ENCODE measurements at places on chromosomes 12 and 14.

DNA sequence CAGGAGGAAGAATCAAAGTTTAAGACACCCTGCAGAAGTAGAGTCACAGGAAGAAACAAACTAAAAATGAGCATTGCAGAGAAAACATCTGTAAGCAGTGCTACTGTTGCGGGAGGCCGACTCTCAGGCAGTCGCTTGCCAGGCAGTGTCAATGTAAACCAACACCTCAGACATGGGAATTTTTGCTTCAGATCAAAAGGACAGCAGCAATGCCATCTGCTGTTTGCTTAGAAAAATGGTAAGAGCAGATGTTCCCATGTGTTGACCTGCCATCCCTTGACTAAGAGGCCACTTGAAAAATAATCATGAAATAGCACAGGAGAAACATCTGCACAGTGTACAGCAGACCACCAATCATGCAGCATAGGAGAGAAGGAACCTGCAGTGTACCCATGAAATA lies 196.6 kb downstream of the SLC25A21 start:
- DNase-seq, result peak; percentile 6

DNA sequence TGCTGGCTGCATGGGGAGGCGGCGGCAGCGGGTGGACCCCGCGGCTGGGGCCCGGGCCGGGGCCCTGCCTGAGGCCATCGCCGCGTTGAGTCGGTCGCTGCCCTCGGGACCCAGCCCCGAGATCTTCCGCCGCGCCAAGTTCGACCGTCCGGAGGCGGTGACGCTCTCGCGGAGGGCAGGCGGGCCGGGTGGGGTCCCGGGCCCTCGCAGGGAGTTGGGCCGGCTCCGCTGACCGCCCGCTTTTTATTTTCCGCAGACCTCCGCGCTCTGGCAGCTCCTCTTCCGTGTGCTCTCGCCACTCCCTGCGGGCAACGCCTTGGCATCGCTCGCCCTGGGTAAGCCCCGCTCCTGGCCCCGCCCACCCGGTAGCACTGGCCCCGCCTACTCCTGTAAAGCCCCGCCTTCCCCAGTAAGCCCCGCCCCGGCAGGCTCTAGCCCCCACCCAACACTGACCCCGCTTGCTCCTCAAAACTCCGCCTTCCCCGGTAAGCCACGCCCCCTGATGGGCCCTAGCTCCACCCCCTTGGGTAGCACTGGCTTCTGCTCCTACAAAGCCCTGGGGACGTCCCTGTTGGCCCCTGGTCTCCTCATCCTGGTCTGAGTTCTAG lies 424 bp downstream of the TEDC1 start:
- peak; percentile 79 for DNase-seq

DNA sequence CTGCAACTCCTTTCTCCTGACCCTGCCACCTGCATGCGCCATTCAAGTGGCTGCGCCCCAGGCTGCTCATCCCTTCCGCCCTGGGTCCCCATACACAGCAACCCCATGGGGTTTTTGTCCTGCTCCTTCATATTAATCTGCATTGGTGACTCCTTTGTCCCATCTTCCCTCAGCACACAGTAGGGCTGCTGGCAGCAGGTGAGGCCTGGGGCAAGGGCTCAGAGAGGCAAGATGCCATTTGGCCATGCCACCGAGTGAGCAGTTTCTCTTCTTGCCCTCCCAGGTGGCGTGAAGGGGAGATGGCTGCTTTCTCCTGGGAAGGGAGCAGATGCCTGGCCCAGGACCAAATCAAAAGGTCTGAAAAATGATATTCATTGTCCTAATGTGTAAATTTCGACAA lies 9.1 kb downstream of the RTL1 start:
- no peak for DNase-seq

DNA sequence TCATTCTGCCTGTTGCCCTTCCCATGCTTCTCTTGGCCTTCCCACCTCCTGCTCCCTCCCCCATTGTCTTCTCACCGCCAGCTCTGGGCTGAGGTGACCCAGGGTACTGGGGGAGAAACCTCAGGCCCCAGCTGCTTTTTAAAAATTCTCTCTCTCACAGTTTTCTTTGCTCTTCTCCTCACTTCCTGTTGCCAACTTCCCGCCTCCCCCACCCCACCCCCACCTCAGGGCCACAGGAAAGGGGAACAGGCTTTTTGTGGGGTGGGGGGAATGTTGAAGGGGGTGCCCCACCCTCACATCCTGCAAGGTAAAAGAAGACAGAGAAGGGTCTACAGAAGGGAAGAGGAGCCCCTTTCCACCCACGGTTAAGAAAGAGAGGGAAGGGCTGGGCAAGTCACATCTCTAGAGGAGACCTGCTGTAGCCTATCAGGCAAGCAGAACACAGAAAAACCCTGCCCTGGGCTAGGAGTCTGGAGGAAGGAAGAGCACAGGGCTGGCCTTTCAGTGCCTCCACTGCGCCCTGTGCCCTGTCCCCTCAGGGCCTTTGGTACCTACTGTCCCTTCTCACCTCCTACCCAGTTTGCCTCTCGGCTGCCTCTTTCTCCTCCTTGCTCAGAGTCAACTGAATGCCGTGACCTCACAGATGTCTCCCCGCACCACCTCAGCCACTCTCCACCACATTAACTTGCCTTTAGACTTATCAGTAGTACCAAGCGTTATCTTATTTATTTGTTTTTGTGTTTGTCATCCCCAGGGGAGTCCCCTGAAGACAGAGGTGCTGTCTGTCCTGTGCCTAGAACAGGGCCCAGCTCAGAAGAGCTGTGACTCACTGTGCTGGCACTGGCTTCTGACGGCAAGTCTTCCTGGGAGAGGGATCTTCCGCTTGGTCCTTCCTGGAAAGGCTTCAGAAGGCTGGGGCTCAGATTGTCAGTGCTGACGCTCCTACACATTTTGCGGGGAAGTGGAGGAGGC lies 1.7 kb downstream of the ARHGAP9 start:
- DNase-seq, result no peak

DNA sequence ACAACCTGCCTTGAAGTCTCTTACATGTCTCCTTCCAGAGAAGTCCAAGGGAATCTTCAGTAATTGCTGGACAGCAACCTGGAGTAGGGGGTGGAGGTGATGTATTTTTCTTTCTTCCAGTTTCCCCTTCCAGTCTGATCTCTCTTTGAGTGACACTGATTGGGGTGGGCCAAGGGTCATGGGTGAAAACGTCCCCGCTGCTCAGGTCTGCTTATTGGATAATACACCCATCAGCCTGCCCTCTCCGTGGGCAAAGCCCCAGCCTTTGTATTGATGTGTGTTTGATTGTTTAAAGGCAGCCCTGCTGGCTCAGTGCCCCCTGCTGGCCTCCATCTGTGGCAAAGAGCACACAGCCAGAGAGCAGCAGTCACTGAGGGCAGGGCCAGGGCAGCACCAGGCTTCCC lies 35.7 kb upstream of the ATP2A2 start:
- peak; percentile 36 for DNase-seq

GRCh38 chr12:127411166-127411915 lies 855.6 kb upstream of the TMEM132C start:
- peak; percentile 26 for DNase-seq

- no peak for DNase-seq
Measured at GRCh38 chr14:103190741-103191140, 67.5 kb downstream of the TNFAIP2 start.

DNA sequence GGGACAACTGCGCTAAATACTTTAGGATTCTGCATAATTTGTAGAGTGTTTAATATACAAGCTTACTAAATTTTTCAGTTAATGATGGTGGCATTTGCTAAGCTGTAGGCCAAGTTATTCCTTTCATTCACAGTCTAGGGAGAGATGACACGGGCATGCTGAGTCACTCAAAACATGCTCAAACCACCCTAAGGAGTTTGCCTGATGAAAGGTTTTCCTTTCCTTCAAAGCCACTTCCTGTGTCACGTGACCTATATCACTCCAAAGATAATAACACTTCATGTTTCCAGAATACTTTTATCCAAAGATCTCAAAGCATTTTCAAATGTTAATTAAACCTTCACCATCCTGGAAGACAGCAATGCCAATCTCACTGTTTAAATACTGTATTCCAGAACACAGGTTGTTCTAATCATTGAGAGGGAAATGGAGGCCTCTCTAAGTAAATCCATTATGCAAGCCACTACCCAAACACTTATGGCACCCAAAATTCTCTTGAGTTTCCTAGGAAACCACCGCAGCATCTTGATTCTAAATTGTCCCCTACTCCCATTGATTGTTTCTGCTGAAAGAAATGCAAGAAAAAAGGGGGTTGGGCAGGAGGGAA lies 207.0 kb upstream of the CDKN3 start:
- peak; percentile 87 for DNase-seq

- DNase-seq, result no peak
Measured at GRCh38 chr12:62512901-62513300, 46.3 kb downstream of the MON2 start.

DNA sequence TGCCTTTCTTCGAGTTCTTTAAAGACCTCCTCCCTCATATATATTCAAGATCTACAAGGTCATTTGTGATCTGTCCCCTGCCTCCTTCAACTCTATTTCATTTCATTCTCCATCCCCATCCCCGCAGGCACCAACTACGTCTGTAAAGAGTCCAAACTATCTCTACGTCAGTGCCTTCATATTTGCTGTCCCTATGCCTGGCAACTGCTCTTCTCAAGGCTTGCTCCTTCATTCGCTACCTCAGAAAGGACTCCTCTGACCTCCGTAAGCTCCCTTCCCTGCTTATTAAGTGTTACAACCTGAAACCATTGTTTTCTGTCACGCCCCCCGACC lies 650 bp downstream of the LLPH start:
- DNase-seq, result peak; percentile 13

GRCh38 chr12:1864867-1865266 lies 44.5 kb downstream of the LRTM2 start:
- DNase-seq, result no peak

DNA sequence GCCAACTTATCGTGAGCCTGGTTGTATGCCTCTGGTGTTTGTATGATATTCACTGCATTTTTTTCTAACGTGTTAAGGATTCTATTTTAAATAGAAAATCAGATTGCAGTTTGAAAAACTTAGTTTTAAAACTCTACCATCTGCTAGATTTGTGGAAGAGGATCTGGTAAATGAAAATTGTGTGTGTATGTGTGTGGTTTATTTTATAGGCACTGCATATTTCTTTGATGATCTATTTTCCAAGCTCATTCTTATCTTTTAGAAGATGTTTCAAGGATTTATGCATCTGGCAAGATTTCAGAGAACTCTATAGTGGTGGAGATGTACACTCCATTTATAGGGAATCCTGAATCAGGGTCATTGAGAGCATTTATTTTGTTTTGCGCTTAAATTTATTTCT lies 69.8 kb downstream of the HMGA2 start:
- peak; percentile 80 for DNase-seq

DNA sequence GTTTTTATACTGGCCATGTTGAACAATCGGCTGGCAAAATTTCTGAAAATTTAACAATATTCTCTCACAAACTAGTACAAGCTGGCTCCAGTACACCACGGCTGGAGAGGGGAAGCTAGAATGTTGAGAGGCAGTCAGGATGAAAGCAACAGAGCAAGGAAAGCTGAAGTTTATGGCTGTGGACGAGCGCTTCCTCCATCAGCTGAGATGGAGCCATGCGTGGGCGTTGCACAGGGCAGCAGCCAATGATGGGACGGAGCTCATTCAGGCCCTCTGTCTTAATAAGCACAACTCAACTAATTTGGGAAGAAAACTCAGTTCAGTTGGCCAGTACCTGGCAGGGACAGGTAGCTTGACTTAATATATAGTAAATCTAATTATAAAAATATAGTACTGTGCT lies 14.1 kb upstream of the DCP1B start:
- no peak for DNase-seq

GRCh38 chr12:22101749-22102243 lies 55.8 kb downstream of the CMAS start:
- DNase-seq, result peak; percentile 76

DNA sequence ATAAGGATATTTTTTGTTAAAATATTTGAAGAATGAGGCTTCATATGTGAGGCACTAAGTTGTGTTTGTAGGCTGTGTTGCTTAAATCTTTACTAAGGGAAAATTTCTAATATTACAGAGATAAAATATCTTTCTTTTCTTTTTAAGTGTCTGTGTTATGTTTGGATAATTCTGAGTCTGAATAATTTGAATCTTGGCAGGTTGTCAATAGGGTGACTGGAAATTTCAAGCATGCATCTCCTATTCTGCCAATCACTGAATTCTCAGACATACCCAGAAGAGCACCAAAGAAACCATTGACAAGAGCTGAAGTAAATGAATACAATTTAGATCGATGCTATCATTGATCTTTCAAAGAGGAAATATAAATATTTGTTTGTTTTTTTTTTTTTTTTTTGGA lies 29.4 kb downstream of the TMPO start:
- DNase-seq, result peak; percentile 8

GRCh38 chr12:66032739-66033138 lies 97.8 kb downstream of the LLPH start:
- DNase-seq, result no peak
